Neural crest cell (in vitro differentiated cells): ENCODE measurements at places on chromosomes 2 and 18. TPM values are rescaled to one million over a fixed set of nuclear protein-coding genes. Genes with fewer than 3 reads are reported as not detected.

DNA sequence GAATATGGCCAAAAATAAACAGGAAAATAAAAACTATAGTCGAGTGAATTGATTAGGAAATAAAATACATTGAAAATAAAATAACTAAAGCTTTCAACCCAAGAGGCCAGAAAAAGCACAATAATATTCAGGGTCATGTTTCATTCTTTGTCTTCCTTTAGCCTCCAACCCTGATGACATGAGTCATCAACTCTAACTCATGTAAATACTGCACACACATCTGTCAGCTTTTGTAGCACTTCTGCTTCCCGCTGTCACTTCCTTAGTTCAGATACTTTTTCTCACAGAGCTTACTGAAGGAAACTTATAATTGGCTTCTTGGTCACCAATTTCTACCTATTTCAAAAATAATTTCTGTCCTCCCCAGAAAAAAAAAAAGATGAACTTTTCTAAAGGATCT is 112.8 kb downstream of the UPP2 start:
- peaks cover 15% of the 10 kb centered on the region for H3K4me1 ChIP-seq
- H3K27me3 ChIP-seq = no peaks in the 10 kb centered on the region
- no peak overlapping the region for H3K27ac ChIP-seq
- H3K4me3 ChIP-seq = no peak overlapping the region

GRCh38 chr2:69624131-69624530 is 19.4 kb downstream of the AAK1 start:
- no peak overlapping the region for H3K4me3 ChIP-seq
- no peaks in the 10 kb centered on the region for H3K4me1 ChIP-seq
- H3K36me3 ChIP-seq = peaks cover 5% of the 10 kb centered on the region
- H3K27ac ChIP-seq = no peak overlapping the region
- no peak for DNase-seq
- H3K27me3 ChIP-seq = no peaks in the 10 kb centered on the region

DNA sequence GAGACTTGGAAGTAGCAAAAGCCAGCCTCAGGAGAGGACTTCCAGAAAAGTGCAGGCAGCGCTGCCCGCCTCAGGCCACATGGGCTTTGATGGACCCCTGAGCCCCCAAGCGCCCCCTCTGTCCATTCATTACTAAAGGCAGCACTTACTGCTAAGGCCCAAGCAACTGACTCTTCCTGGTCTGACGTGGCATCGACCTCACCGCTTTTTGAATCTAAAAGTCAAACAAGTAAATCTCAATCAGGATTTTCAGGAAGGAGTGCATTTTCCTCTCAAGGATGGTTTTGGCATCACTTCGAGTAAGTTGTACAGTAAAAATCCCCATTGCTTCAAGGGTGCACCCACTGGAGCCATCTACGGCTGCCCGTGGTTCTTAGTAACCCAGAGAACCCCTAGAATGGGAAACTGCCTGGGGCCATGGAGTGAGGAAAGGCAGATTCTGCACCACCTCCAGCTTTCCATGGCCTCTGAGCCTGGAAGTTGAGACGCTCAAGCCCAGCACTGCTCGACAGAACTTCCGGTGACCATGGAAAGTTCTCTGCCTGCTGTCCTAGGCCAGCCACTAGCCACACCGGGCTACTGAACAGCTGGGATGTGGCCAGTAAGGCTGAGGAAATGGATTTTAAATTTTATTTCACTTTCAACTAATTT is 7.0 kb downstream of the HJURP start:
- no peak for DNase-seq
- H3K4me1 ChIP-seq = peaks cover 22% of the 10 kb centered on the region
- no peak overlapping the region for H3K27ac ChIP-seq
- H3K4me3 ChIP-seq = peak overlapping the region; percentile 27
- H3K36me3 ChIP-seq = peaks cover 40% of the 10 kb centered on the region
- H3K27me3 ChIP-seq = no peaks in the 10 kb centered on the region

DNA sequence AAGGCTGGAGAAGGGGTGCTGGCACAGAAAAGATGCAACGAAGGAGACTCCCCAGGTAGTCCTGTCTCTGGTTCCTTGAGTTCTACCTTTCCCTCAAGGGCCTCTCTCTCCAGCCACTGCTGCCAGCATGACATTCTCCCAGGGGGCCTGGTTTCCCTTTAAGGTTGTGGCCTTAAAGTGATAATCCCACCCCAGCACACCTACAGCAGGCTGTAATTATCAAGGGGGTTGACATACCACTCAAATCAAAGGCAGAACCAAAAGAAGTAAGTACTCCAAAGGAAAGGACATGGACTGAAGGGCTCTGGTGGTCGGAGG is 127.4 kb upstream of the MSH6 start:
- no peak for DNase-seq
- H3K4me3 ChIP-seq = no peak overlapping the region
- H3K4me1 ChIP-seq = peaks cover 12% of the 10 kb centered on the region
- H3K27ac ChIP-seq = no peak overlapping the region
- H3K27me3 ChIP-seq = no peaks in the 10 kb centered on the region

DNA sequence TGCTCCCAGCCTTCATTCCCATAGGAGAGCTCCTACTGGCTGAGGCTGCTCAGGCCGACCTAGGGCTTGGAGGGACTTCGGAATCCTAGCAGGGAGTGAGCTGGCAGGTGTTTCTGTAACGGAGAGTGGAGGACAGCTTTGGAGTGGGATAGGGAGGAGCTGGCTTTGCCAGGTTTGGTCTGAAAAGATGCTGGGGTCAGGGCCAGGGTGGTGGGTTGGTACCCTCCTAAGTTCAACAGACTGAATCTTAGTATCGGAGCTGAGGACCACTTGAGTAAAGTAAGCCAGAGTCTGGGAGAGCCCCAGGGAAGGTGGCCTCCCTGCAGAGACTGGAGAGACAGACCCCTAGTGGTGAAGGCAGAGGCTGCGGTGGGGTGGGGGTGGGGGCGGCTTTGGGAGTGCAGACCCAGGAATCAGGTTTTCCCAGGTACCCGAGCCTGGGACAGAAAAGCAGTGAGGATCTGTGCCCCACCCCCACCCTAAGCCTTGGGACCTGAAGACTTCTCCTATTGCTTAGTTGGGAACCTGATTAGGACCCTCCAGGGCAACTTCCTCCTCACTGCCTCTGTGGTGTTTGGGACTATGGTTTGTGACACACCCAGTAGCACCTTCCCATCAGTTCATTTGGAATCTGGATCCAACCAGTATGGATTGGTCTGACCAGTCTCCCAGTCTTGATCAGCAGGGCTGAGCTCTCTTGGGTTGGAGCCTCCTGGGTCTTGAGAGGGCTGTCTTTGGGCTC is 3.0 kb downstream of the CNNM4 start:
- H3K27me3 ChIP-seq = no peaks in the 10 kb centered on the region
- H3K27ac ChIP-seq = no peak overlapping the region
- H3K4me3 ChIP-seq = peak overlapping the region; percentile 80

DNA sequence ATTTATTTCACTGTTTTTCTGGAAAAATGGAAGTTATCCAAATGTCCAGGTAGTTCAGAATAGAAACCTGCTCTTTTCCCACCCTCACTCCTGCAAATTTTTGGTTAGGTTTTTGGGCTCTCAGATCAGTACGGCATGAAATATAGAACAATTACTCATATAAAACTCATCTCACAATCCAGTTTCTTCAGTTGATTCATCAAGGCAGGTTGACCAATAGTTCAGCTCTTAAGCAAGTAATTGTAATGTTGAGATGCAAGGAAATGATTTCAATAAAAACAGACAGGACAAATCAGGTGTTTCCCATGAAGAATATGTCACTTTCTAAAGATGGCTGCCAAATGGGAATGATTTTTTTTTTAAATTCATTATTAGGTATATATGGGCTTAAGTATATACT is 2.0 kb downstream of the RAB27B start:
- peaks cover 16% of the 10 kb centered on the region for H3K27me3 ChIP-seq
- no peak for DNase-seq
- peaks cover 4% of the 10 kb centered on the region for H3K36me3 ChIP-seq
- peaks cover 12% of the 10 kb centered on the region for H3K4me1 ChIP-seq

DNA sequence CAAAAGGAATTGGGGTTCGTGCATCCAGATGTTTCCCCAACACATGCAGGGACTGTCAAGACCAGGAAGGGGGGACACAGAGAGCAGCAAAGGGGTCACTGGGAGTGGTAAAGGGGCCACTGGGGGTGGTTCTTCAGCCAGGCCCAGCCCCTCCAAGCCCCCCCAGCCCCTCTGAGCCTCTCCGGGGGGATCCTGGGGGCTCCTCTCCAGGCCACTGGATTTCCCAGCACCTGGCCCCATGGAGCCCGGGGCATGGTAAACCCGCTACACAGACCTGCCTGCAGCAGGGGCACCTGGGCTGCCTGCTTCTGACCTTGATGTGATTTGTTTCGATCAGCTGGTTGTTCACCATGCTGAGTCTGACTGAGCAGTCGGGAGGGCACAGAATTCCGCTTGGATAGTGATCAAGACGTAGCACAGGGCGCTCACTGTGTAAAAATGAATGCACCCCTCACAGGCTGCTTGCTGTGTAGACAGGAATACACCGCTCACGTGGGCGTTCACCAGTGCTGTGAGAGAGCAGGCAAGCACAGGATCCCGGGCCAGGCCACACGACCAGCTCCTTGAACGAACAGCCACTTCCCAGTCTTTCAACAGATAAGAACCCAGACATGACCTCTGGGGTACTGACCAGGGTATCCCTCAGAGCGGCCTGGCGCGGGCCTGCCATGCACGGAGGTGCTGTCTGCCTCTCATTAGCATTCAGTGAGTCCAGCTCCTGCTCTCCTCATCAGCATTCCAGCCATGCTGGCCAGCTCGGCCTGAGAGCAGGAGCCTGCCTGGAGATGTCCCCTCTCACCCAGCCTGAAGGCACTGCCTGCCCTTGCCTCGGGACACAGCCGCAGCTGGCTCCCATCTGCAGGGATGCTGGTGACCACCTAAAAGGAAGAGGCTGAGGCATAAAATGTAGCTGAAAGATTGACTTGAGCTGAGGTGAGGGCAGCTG is 73.3 kb upstream of the OTOS start:
- no peaks in the 10 kb centered on the region for H3K36me3 ChIP-seq
- peak overlapping the region; percentile 87 for H3K27ac ChIP-seq
- H3K4me3 ChIP-seq = no peak overlapping the region
- no peak for DNase-seq
- H3K4me1 ChIP-seq = peaks cover 11% of the 10 kb centered on the region
- peaks cover 3% of the 10 kb centered on the region for H3K27me3 ChIP-seq

- no peaks in the 10 kb centered on the region for H3K36me3 ChIP-seq
- DNase-seq = no peak
- H3K27me3 ChIP-seq = peaks cover 10% of the 10 kb centered on the region
Measured at GRCh38 chr18:5825663-5826062, 69.7 kb downstream of the TMEM200C start.

DNA sequence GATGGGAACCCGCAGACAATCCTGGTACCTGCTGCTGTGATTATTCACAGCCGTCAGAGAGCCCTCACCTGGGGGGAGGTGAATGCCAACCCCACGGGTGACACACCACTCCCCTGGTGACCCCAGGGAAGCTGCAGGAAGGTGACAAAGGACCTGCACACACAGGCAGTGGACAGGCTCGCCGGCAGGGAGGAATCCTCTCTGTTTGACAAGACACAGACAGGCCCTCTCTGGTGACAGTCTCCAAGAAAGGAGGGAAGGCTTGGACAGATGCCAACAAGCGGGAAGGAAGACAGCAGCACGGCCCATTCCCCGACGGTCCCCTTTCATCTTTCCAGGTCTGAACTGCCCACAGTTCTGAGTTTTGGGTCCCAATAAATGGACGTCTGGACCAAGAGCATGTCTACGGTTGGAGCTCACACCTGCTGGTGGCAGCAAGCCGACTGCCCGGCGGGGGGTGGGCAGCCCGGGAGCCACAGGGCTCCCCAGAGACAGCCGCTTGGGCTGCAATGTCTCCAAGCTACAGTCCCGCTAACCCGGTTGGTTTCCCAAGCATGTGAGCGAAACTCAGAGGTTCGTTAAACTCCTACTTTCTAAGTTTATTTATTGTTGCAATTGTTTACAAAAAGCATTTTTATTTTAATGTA is 31.8 kb downstream of the HDAC4 start:
- peaks cover 2% of the 10 kb centered on the region for H3K36me3 ChIP-seq
- H3K27me3 ChIP-seq = no peaks in the 10 kb centered on the region

- no peak for DNase-seq
- no peak overlapping the region for H3K27ac ChIP-seq
- H3K27me3 ChIP-seq = no peaks in the 10 kb centered on the region
- no peak overlapping the region for H3K4me3 ChIP-seq
Measured at GRCh38 chr2:17133052-17133671, 385.1 kb downstream of the RAD51AP2 start.

The HSBP1L1 gene
- 0.58 TPM in 1 of 2 replicates, not detected in the other for total RNA-seq
